SK-N-SH (cell line): ENCODE measurements at places on chromosomes 4 and X. TPM values are rescaled to one million over a fixed set of nuclear protein-coding genes. Genes with fewer than 3 reads are reported as not detected.

SPATA4 gene
- 0.21 and 0.34 TPM in 2 replicates for polyA plus RNA-seq

EGFL6 gene
- polyA plus RNA-seq: 0.19 and 0.25 TPM in 2 replicates

TREX2 gene
- 0.76 and 0.78 TPM in 2 replicates for polyA plus RNA-seq

CXCL5 gene
- 0.02 and 0.03 TPM in 2 replicates for polyA plus RNA-seq

MAGEH1 gene
- 19.7 and 21.7 TPM in 2 replicates for polyA plus RNA-seq
